ENCODE measurements at places on chromosomes 5 and 9.

GRCh38 chr5:91443761-91444467, 60.8 kb upstream of the ARRDC3 start:
- no peak for DNase-seq

GRCh38 chr9:14331120-14331519, 17.2 kb upstream of the NFIB start:
- DNase-seq: no peak

- no peak for DNase-seq
Measured at GRCh38 chr5:158573829-158574228, 525.9 kb downstream of the EBF1 start.

GRCh38 chr9:37549527-37549926, 26.7 kb downstream of the FBXO10 start:
- no peak for DNase-seq
